NCI-H526 (cell line): ENCODE measurements at places on chromosomes 16 and 17.
A peak's percentile ranks its signal among the peaks of the same experiment; 100 is the strongest.

DNA sequence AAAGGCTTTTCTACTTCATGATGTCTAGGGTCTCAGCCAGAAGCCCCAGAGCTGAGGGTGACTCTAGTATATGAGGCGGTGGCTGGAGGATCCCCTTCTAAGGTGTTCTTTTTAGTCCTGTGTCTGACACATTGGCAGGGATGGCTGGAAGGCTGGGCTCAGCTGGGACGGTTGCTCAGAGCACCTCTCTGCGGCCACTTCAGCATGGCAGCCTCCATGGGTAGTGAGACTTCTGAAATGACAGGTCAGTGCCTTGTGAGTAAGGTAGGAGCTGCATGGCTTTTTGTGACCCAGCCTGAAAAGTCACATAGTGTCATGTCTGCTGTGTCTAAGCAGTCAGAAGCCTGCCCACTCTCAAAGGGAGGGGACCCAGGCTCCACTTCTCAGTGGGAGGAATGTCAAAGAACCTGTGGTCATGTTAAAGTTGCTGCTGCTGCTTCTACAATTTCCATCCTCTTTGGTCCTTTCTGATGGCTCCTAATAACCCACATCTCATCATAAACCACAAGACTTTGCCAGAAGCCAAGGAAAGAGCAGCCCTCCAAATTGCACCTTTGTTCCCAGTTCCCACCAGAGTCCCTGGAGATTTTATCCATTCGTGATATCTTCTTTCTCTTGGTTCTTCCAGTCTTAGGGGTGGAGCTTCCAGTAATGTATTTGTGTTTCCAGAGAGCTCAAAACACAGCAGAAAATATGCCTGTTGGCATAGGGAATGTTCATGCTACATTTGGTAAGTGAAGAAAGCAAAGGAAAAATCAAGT lies 15.4 kb upstream of the KCNG4 start:
- no peak for DNase-seq

- no peak for DNase-seq
Observed at GRCh38 chr17:81426393-81427172, 31.3 kb downstream of the BAHCC1 start.

DNA sequence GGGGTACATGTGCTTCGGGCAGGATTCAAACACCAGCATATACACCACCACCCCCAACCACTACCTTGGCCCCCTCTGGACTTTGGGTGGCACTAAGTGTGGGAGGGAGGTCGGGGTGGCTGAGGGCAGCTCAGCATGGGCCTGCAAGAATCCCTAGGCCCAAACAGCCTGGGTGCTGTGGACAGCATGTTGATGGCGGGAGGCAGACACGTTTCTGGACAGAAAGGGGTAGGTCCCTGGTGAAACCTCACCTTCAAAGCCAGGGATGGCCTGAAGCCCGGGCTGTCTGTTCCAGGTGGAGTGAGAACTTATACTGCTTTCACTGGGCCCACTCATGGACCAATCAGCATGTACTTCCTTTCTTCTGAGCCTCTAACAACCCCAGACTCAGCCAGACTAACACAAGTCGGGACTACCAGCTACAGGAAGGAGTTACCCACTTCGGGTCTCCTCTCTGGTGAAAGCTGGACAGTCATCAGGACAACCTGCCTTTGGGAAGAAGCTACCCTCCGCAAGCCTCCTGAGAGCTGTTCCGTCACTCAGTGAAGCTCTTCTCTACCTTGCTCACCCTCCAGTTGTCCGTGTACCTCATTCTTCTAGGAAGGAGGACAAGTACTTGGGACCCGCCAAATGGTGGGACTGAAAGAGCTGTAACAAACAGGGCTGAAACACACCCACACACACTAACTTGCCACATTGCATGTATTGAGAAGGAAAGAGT lies 203.0 kb downstream of the CPPED1 start:
- no peak for DNase-seq

DNA sequence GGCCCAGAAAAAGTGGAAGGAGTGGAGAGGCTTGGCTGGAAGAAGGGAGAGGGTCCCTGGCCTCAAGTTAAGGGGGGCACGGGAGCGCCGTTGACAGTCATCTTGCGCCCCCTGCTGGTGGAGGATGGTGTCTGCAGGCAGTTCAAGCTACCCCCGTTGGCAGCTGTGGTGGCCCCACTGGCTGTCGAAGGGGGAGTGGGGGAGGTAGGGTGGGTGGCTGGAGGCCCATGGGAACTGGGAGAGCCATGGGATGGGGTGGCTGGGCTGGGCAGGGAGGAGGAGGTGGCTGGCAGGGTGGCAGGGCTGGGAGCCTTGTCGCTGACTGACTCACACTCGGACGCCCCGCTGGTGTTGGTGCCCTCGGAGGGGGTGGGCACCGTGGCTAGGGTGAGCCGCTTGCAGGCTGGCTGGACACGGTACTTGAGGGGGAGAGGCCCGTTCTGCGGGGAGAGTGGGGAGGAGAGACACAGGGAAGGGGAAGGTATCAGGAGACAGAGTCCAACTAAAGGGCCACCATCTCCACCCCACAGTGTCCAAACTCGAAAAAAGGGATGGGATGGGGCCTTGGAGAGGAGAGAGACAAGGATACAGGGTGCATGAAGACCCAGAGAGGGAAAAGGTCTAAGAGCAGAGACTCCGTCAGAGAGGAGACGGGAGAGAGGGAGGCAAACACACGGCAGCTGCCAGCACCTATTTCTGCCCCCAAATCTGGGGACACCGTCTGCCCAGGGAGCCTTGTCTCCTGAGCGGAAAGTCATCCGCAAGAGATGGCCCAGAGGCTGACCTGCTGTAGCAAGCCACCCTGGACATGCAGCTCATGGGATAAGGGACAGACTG lies 5.2 kb downstream of the CISD3 start:
- peak; percentile 59 for DNase-seq

DNA sequence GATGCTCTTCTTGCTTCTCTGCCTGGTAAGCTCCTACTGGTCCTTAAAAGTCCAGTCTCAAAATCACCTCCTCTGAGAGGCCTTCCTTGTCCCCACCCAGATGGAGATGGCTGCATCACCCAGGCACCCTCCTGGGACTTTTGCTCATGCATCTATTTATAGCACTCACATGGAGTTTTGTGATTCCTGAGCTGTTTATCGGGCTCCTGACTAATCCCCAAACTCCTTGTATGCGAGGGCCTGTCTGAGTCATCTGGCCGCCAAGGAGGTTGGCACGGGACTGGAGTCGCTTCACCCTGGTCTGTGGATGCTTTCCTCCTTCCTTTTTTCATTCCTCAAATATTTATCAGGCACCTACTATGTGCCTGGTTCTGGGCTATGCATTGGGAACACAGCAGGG lies 2.3 kb upstream of the MAP2K3 start:
- no peak for DNase-seq

DNA sequence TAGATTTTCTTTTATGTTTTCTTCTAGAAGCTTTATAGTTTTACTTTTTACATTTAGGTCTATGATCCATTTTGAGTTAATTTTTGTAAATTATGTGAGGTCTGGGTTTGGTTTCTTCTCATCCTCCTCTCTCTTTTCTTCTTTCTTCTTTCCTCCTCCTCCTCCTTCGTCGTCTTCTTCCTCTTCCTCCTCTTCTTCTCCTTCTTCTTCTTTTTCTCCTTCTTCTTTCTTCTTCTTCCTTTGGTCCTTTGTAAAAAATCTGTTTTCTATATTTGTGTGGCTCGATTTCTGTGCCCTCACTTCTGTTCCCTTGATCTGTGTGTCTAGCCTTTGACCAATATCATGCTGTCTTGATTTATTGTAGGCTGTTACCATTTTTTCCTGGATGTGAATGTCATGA lies 5.0 kb upstream of the SLC25A35 start:
- no peak for DNase-seq

- no peak for DNase-seq
Observed at GRCh38 chr16:66585481-66586239, 6.4 kb downstream of the CMTM2 start.

- DNase-seq: no peak
Observed at GRCh38 chr17:82611140-82612058, 36.8 kb downstream of the WDR45B start.

GRCh38 chr16:2460916-2461315 lies 1.0 kb downstream of the TEDC2 start:
- DNase-seq: no peak

DNA sequence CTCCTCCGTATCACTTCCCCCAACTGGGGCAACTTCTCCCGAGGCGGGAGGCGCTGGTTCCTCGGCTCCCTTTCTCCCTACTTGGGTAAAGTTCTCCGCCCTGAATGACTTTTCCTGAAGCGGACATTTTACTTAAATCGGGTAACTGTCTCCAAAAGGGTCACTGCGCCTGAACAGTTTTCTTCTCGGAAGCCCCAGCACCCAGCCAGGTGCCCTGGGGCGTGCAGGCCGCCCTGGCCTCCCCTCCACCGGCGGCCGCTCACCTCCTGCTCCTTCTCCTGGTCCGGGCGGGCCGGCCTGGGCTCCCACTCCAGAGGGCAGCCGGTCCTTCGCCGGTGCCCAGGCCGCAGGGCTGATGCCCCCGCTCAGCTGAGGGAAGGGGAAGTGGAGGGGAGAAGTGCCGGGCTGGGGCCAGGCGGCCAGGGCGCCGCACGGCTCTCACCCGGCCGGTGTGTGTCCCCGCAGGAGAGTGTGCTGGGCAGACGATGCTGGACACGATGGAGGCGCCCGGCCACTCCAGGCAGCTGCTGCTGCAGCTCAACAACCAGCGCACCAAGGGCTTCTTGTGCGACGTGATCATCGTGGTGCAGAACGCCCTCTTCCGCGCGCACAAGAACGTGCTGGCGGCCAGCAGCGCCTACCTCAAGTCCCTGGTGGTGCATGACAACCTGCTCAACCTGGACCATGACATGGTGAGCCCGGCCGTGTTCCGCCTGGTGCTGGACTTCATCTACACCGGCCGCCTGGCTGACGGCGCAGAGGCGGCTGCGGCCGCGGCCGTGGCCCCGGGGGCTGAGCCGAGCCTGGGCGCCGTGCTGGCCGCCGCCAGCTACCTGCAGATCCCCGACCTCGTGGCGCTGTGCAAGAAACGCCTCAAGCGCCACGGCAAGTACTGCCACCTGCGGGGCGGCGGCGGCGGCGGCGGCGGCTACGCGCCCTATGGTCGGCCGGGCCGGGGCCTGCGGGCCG lies 1.6 kb downstream of the HIC1 start:
- no peak for DNase-seq

GRCh38 chr17:75704963-75705875 lies 16.0 kb upstream of the ITGB4 start:
- DNase-seq: no peak

GRCh38 chr16:59964232-59964924 lies 1230.3 kb upstream of the GOT2 start:
- no peak for DNase-seq

DNA sequence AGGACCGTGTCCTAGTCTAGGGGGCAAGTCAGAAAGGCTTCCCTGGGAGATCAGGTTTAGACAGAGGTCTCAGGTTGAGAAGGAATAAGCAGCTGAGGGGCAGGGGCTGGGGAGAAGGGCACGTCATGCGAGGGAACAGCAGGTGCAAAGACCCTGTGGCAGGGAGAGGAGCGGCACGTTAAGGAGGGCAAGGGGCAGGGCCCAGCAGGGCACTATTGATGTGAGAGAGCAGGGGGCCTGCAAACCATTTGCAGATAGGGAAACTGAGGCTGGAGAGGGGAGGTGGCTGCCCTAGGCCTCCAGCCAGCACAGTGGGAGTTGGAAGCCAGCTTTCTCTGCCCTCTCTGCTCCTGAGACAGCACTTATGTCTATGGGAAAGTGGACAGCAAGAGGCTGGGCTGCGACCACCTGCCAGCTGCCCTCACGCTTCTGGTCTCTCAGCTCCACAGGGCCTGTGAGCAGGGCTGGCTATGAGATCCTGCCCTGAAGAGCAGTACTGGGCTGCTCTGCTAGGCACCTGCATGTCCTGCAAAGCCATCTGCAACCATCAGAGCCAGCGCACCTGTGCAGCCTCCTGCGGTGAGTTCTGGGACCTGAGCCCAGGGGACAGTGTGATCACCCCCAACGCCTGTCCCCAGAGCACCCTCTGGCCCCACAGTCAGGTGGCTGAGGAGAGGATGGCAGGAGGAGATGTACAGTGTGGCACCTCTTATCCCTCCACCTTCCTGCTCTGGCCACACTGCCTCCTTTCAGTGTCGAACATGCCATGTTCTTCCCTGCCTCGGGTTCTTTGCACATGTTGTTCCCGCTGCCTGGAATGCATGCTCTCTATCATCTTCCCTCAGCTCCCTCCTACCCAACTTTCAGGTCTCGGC lies 61.5 kb downstream of the USP22 start:
- no peak for DNase-seq

- no peak for DNase-seq
Observed at GRCh38 chr16:77645764-77646163, 76.5 kb upstream of the NUDT7 start.

GRCh38 chr17:14630046-14630445 lies 329.2 kb downstream of the HS3ST3B1 start:
- no peak for DNase-seq

GRCh38 chr16:83439412-83439811 lies 368.4 kb upstream of the HSBP1 start:
- no peak for DNase-seq

- no peak for DNase-seq
Observed at GRCh38 chr17:68222606-68223005, 25.2 kb upstream of the AMZ2 start.

- peak; percentile 22 for DNase-seq
Observed at GRCh38 chr17:50501054-50501453, 7.2 kb upstream of the MYCBPAP start.

GRCh38 chr16:55189682-55190636 lies 134.0 kb upstream of the IRX6 start:
- no peak for DNase-seq

GRCh38 chr16:77332792-77333191 lies 102.0 kb downstream of the ADAMTS18 start:
- DNase-seq: no peak

DNA sequence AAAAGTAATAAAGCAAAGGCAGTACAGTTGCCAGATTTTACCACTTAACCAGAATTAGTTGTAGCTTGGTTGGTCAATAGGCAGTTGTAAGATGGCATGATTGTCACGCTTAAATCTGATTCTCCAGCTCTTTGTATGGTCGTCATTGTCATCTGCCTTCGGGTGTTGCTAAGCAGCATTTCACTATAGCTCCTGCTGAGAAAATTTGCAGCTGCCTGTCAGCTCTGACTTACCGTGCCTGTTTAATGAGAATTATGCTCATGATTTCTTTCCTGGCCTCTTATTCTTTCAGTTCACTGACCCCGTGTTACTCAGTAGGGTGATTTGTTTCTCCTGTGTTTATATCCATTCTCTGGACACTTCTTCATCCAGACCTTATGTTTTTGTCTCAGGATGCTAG lies 66.7 kb downstream of the TANGO6 start:
- DNase-seq: no peak

GRCh38 chr17:57313097-57313835 lies 56.9 kb downstream of the MSI2 start:
- no peak for DNase-seq

GRCh38 chr17:4331614-4332013 lies 34.9 kb downstream of the UBE2G1 start:
- no peak for DNase-seq

- DNase-seq: no peak
Observed at GRCh38 chr17:74325743-74326379, at the start of gene KIF19. Gene KIF19 (plus strand): TSS chr17:74326226. CDS start chr17:74326350, 124 bp downstream.
